ENCODE measurements at places on chromosomes 16 and 17.
A peak's percentile ranks its signal among the peaks of the same experiment; 100 is the strongest.

GRCh38 chr17:77436058-77436442 is 295.3 kb downstream of the SEC14L1 start:
- DNase-seq = no peak

- no peak for DNase-seq
Observed at GRCh38 chr17:51630101-51630671, 369.8 kb downstream of the UTP18 start.

DNA sequence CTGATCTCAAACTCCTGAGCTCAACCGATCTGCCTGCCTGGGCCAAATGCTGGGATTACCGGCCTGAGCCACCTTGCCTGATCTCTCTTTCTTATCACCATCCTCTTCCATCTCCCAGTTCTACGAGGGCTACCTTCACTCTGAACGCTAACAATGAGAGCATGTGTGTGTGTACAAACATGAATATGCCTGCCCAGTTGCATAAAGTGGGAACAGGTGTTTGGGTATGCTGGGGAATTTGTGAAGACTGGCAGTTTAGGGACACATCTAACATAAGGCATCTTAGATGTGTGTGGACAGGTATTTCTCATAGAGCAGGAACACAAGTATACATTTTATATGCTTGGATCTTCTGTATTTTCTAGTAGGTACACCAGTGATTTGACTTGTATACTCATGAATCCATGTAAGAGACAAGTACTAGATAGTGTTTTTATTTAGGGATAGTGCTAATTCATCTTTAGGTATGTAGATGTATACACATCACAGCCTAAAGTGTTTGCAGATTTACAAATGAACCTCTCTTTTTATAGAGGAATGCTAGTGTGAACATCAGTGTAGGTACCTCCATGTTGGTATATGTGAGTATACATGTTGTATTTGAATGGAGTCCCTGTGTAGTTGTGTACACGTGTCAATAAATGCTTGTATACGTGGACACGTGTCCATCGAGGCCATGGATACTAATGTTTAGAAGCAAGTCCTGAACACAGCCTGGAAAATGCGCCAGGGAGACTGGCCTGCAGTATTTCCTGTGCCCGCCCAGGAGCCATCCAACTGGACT is 1.2 kb upstream of the DLX4 start:
- no peak for DNase-seq

- DNase-seq = no peak
Observed at GRCh38 chr17:39701012-39701783, 1.3 kb downstream of the ERBB2 start.

DNA sequence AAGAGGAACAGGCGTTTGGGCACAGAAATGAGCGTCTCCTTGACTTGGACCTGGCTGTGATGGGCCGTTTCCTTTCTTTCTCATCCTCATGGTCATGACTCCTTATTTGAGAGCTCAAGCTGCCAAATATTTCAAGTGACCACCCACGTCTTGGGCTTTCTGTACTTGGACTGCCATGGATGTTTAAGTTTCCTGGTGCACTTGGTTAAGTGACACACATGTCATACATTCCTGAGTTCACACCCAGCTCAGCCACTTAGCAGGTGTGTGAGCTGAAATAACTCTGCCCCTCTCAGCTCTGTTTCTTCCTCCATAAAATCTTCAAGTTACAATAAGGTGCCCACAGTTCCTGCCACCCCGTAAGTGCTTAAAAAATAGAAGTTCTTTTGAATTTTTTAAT is 114.5 kb downstream of the CLEC16A start:
- DNase-seq = no peak

DNA sequence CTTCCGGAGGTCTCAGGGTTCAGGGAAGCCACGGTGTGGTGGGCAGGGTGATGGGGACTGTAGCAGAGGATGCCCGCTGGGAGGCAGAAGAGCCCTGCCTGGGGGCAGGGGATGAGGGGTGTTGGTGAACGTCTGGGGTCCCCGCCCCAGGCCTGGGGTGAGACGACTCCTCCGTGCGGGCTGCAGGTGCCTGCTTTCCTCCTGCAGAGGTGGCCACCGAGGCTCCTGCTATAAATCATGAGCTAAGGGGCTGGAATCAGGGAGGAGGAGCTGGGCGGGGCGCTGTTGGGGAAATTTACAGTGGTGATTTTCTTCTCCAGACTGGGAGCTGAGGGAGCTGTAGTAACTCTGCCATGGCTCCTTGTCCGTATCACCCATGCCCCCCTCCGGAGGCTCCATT is 167.0 kb downstream of the MRM1 start:
- no peak for DNase-seq

DNA sequence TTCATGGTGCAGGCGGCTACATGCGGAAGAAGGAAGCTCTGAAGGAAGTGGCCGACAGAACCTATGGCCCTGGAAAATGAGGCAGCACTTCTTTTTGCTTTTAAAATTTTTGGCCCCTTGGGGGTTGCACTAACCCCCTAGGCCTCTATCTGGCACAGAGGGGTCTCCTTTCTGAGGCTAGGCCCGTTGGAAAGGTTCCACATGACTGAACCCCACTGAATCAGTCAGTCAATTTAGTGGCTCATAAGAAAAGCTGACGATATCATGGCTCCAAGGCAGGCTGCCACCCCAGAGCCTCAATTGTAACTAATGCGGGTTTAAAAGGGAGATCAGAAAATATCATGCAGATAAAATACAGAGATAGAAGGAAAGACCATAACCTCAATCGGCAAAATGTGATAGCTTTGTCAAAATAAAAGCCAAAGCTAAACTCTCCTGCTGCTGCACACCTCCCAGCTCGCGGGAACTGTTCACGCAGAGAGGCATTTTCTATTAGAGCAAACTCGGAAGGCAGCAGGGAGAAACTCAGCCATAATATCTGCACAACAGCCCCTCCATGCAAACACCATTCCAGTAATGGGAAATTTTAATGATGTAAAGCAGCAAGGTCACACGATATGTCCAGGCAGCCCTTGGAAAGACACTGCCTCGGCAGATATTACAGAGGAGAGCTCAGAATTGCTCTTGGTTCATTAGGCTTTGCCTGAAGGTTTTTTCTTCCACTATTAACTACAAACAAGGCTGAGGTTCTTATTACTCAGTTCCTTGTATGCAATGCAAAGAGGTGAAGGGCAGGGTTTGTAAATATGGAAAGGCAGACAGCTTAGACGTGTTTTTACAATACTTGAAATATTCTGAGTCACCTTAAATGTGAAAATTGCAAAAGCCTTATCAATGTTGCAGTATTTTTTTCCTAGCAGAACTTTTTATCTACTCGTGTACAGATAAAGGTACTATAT is 200.4 kb upstream of the PMFBP1 start:
- no peak for DNase-seq

GRCh38 chr17:27547301-27547683 is 83.7 kb upstream of the LGALS9 start:
- DNase-seq = no peak

DNA sequence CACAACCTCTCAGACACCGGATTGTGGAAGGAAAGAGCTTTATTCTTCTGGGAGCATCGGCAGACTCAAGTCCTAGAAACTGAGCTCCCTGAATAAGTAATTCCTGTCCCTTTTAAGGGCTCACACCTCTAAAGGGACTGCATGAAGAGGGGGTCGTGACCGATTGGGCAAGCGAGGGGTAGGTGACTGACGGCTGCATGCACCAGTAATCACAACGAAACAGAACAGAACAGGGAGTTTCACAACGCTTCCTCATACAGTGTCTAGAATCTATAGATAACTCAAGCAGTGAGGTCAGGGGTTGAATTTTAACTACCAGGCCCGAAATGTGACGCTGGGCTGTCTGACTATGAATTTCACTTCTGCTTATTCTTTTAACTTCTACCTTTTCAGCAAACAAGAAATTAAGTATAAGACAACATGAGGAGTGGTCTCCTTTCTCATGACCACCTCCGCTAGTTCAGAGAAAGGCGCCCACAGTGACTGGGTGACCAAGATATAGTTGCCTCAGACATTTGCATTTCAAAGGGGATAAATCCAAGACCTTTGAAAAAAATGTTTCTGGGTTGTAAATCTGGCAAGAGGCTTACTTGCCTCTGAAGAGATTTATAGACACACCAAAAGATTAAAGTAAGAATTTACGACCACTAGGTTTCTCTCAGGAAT is 88.4 kb upstream of the ATF7IP2 start:
- DNase-seq = no peak

DNA sequence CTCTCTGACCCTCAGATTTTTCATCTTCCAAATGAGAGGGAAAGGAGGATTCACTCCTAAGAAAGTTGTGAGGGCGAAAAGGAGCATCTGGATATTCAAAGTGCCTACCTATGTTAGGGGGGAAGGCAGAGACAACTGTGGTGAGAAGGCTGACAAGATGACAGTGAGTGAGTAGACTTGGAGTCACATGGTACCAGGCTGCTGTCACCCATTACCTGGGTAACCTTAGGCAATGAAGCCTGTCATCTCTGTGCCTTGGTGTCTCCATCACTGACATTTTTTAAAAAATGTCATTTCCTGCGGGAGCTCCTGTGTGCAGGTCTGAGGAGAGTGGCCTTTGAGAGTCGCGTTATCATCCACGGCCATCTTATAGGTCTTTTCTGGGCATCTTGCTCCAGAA is 124.0 kb downstream of the MAF start:
- DNase-seq = no peak

DNA sequence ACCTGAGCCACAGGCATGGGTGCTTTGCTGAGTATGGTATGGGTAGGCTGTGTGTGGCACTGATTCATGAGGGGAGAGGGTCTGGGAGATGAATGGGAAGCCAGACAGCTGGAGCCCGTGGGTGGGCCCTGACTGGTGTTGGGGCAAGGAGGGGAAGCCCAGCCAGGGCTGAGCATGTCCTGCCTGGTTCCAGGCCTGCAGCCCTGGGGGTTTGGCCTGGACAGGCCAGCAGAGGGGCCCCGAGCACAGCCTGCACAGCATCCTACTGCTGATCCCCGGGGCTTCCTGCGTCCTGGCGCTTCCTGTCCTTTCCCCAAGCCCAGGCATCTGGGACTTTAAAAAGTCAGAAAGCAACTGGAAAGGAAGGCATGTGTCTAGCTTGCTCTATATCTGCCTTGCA is 4.6 kb upstream of the MVD start:
- no peak for DNase-seq

DNA sequence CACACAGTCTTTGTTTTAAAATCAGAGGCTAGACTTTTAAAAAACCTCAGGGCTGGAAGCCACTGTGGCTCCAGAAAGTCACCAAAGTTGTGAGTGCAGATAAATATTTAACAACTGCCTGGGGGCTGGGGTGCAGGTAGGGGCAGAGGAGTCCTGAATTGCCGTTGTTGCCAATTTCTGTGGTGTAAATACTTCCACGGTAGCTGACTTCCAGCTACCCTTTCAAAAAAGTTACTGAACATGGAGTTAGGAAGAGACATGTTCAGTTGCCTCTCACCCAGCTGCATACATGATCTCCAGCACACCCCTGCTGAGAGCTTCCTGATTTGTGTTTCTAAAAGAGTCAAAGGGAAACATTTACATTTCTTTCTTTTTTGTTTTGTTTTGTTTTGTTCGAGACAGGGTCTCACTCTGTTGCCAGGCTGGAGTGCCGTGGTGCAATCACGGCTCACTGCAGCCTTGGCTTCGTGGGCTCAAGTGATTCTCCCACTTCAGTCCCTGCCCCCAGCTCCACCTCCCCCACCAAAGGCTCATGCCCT is 58.7 kb downstream of the PLXDC1 start:
- peak; percentile 47 for DNase-seq

DNA sequence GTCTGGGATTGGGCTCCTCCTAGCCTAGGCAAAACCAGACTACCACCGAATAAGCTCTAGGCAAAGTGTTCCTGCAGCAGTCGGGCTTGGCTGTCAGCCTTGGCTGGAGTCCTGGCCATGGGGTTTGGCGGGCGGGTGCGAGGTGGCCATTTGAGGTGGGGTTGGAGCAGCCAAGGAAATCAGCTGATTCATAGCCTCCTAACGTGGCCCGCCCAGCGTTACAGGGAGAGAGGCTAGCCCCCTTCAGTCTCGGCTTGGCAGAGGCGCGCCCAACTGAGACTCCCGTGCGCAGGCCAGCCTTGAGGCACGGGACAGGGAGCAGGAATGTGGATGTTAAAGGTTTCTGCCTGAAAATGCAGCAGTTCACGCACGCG is 1.9 kb downstream of the PMP22 start:
- DNase-seq = no peak

DNA sequence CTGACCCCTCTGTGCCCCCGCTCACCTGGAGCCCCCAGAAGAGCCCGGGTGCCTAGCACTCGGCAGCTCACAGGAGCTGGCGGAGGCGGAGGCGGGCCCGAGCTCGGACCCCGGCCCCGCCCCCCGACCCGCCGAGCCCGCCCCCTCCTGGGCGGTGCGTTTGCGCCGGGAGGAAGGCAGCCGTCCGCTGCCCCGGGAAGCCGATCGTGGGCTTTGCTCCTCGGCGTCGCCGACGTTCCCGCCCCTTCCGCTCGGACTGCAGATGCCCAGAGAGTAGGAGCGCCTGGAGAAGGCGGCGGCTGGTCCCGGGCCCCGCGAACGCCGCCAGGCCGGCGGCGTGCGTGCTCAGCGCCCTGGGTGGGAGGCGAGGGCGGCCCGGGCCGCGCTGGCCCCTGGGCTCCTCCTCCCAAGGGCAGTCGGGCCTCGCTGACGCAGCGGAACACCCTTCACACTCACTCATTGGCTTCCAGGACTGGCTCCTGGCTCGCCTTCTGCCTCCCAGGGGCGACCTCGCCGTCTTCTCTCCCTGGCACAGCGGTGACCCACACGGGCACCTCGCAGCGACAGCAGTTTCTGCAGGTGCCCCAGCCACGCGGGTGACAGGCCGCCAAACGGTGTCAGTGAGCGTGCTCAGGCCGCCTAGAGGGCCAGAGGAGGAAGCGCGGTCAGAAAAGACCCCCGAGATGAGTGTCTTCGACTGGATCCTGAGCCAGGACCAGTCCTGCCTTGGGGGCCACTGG is at the start of gene PLSCR3:
Gene PLSCR3 (minus strand): TSS at position 74 of the 740 bp plus-strand sequence. CDS start 415 bp downstream, outside the sequence.
- peak; percentile 81 for DNase-seq

All from naive thymus-derived CD4-positive, alpha-beta T cell (primary cell).